Stimulated activated CD8-positive, alpha-beta memory T cell treated with anti-CD3 and anti-CD28 coated beads, Interleukin-4, amount 100 ng/mL, for 1 hour (primary cell): ENCODE measurements at places on chromosomes 2 and 18.

DNA sequence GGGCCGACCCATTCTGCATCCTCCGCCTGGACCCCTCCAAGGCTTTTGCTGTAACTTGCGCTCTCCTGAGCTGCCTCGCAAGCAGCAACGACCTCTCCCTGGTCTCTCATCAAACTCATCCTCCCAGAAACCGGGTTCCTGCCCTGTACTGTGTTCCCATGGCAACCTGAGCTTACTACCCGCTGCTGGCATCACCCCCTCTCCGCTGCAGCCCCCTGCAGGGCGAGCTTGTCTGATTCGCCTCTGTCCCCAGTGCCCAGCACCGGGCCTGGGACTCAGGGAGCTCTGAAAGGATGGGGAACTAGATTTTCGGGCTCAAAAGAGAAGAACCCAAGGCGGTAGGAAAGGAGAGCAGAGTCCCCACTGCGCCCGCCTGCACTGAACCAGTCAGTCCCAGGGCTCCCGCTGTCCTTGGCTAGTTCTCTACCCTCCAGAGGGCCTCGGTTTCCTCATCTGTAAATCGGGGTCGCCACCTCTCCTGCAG lies 463 bp downstream of the HS1BP3 start:
- no peak for DNase-seq

- no peak for DNase-seq
Observed at GRCh38 chr18:37294951-37295350, 270.6 kb downstream of the CELF4 start.

- no peak for DNase-seq
Observed at GRCh38 chr2:174205562-174205961, 42.8 kb downstream of the OLA1 start.

DNA sequence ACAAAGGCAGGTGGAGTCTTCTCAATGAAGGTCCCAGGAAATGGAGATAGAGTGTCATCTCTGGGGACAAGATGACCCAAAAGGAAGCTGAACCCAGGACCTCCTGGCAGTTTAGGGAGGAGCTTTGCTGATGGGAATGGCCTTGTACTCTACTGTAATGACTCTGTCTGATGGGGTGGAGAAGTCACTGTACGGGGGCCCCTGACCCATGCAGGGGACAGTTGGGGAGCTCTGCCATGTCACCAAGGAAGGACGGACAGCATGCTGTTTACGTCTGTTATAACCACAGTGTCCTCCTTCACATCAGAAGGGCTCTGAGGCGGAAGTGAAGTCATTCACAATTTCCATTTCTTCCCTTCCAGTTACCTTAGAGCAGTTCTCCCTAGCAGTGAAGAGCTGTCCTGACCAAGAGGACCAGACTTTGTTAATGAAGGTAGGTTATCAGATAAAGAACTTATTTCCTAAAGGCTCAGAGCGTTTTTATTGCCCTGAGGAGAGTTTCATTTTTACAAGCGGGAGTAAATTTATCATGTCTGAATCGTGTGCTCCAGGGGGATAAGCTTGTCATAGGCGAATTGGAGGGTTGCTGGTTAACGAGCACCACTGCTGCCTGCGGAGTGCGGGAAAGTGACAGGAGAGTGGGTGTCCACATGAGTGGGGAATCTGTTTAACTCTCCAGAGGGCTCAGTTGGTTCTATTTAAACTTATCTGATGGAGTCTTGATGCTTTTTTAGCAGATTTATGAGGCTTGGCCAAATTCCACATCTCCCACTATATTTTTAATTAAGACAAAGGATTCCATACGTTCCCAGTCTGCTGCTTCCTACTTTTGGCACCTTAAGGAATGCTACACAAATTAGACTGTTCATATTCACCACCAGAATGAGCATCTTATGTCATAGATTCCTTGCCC lies 71.6 kb upstream of the BCL2L11 start:
- DNase-seq, result no peak

GRCh38 chr18:52553441-52553840 lies 213.4 kb downstream of the DCC start:
- DNase-seq, result no peak

DNA sequence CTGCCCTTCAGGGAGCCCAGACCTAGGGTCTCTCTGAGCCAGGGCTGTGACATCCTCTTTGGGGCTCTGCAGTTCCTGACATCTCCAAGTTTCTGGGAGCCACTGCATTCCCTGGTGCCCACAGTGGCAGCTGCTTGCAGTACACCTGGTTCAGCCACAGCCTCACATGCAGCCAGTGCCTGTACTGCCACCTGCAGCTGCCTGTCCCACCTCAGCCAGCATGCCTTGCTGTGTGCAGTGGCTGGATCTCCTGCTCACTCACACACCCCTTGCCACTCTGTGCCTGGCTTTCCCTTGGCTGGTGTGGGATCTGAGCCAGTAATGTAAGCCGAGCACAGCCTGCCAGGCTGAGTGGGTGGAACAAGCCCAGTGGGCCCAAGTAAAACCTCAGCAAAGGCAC lies 1288.7 kb downstream of the CNTNAP5 start:
- no peak for DNase-seq

GRCh38 chr2:224650815-224651439 lies 65.2 kb downstream of the CCDC195 start:
- DNase-seq, result no peak

- DNase-seq, result no peak
Observed at GRCh38 chr2:104859766-104860450, 6.0 kb downstream of the POU3F3 start.

DNA sequence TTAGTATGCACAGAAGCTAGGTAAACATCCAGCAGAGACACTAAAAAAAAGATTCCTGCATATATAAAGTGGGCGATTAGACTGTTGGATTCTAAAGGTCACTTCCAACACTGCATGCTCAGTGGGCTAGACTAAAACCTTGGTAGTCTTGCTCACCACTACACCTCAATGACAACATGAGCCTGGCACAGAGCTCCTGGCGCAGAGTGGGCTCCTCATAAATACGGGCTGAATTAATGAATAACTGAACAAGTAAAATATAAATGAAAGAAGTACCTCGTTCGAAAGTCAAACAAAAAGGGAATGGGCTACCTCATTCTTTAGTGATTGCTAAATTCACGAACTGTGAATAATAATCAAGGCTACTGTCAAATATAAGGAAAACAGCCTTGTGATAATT lies 185.3 kb downstream of the STK39 start:
- DNase-seq, result no peak
